Esophagus mucosa (tissue), 1 donor: ENCODE measurements at places on chromosomes 3 and 15. TPM values are rescaled to one million over a fixed set of nuclear protein-coding genes. Genes with fewer than 3 reads are reported as not detected.

TRIP4 gene
- 22.1 TPM for total RNA-seq

KCNAB1 gene
- 0.56 TPM for total RNA-seq

FBXL22 gene
- 1.2 TPM for total RNA-seq

GTPBP8 gene
- 14.6 TPM for total RNA-seq

TRPM1 gene
- total RNA-seq: not detected

TM6SF1 gene
- total RNA-seq: 0.48 TPM

- no peak for ATAC-seq
Observed at GRCh38 chr3:176755552-176755951, 441.7 kb downstream of the TBL1XR1 start.

DNA sequence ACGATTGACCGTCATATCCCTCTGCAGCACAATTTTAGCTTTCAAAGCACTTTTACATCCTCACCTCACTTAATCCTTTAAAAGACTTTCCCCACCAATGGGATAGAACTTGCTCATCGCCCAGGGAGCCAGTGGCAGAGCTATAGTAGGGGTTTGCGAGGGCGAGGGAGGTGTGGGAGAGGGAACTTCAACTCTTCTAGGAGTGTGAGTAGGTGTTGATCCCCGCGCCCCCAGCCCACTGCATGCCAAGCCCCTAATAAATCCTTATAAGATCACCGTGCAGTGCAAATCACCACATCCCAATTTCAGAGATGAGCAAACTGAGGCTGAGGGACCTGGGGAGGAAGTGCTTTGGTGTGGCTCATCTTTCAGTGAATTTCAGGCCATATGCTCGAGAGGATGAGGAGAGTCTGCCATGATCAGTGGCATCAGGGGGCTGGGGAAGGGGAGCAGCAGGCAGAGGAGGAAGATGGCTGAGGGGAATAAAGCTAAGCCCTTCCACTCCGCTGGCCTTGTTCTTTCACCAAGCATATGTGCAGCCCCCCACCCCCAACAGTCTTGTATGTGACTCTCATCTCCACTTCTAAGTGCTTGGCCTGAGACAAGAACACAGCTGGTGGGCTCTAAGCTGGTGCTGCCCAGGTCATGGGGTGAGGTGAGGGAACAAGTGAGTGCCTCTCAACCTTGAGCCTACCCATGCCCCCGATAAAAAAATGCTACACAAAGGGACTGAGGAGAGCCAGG lies 5.1 kb downstream of the INSYN1 start:
- no peak for ATAC-seq
